Kasumi-1 (cell line): ENCODE measurements at places on chromosomes 2 and 18.
A peak's percentile ranks its signal among the peaks of the same experiment; 100 is the strongest.

DNA sequence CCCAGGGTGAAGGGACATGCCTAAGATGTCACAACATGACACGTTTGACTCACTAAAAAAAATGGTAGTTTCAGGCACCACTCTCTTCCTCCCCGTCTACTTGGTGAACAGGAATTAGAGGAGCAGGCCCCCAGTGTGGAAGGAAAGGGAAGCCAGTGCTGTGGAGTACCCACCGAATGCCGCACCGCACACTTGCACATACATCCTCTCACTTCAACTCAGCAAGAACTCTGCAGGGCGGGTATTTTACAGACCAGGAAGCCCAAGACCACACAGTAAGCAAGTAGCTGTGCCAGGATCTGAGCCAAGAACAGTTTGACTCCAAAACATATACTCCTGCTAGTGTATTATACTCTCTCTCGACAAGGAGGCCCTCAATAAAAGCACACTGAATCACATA, 69.8 kb downstream of the BCL2 start:
- peak; percentile 94 for DNase-seq

DNA sequence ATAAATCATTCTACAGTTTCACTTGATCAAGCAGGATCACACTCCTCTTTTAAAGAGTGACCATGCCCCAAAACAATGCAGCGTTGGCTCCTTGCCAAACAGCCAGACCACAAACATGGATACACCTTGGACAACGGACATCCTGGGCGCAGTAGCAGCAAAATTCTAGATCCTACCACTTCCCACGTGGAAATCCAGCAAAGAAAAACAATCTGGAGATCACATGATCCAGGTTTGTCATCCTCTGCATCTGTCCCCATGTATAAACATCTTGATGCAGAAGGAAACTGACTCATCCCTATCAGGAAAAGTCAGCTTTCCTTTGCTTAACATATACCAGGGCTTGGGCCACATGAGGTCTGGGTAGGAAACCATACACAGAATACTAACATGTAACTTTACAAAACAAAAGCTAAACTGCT, 53.1 kb downstream of the ZNF521 start:
- DNase-seq, result peak; percentile 58

DNA sequence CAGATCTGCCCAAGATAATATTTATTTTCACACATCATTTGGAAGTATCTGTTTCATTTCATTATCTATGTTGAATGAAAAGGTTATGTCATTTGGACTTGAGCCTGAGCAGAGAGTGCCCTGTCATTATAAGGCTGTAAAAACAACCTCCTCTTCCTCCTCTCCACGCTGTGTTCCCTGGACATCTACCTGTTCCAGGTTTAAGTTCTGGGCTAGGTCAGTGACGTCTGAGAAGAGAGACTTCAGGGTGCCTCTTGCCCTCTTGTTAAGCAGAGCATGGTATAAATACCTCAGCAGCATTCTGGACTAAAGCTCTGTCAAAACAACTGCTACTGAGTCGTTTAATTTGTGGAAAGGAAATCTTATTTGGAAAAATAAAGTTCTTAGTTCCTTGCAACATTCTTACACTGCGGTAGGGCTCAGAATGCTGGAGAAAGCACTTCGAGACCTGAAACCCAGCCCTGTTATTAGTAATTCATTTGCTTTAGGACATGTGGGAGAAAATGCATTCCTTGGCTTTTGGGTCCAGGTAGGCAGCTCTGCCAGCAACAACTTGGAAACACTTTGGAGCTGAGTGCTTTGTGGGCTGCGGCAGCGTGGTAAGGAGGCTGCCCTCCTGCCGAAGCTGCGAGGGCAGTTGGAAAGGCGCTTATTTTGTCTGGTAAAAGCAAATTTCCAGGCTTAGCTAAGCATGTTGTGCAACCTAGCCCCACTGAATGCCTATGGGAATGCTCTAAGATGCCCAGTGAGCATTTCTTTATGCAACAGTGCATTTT, 91.8 kb upstream of the NEDD4L start:
- no peak for DNase-seq

- DNase-seq, result no peak
Observed at GRCh38 chr18:493986-494983, 6.2 kb downstream of the COLEC12 start.

DNA sequence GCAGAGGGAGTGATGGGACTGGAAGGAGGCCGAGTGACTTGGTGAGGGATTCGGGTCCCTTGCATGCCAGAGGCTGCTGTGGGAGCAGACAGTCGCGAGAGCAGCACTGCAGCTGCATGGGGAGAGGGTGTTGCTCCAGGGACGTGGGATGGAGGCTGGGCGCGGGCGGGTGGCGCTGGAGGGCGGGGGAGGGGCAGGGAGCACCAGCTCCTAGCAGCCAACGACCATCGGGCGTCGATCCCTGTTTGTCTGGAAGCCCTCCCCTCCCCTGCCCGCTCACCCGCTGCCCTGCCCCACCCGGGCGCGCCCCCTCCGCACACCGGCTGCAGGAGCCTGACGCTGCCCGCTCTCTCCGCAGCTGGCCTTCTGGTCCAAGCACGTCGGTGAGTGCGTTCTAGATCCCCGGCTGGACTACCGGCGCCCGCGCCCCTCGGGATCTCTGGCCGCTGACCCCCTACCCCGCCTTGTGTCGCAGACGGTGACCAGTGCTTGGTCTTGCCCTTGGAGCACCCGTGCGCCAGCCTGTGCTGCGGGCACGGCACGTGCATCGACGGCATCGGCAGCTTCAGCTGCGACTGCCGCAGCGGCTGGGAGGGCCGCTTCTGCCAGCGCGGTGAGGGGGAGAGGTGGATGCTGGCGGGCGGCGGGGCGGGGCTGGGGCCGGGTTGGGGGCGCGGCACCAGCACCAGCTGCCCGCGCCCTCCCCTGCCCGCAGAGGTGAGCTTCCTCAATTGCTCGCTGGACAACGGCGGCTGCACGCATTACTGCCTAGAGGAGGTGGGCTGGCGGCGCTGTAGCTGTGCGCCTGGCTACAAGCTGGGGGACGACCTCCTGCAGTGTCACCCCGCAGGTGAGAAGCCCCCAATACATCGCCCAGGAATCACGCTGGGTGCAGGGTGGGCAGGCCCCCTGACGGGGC, 4.6 kb downstream of the PROC start:
- peak; percentile 9 for DNase-seq

DNA sequence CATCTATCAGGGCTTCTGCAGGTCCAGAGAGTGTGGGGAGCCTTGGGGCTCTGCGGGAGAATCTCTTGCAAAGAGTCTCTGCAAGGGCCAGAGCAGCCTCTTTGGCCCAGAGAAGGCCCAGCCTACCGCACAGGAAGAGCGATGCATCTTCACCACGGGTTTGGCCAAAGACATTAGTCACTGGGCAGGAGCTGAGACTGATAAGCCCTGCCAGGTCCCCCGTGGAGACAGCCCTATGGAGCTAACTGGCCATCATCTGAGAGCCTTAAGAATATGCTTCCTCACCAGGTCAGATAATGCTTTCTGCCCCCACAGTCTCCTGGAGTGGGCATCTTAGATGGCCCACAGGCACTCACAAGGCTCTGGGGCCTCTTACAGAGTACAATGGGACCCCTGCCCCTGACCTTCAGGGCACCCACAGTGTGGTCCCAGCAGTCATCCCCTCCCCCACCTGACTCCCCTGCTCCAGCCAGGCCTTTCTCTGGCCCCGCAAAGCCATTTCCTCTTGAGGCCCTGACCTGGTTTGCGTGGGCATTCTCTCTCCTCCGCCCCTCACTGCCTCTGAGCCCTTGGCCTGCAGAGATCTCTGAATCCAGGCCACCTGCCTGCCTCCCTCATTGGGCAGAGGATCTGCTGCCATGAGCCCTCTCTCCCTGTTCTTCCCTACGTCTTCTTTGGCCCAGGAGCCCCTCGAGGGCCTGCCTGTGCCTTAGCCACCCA, 31.9 kb upstream of the MAPRE3 start:
- no peak for DNase-seq

GRCh38 chr2:111618226-111618977, 265.6 kb downstream of the ANAPC1 start:
- peak; percentile 41 for DNase-seq
